ENCODE measurements at places on chromosomes 16 and 17.

GRCh38 chr17:58996968-58997367 is 109.7 kb downstream of the TRIM37 start:
- no peak for DNase-seq

GRCh38 chr16:4536391-4537106 is 2.0 kb downstream of the CDIP1 start:
- DNase-seq = no peak

DNA sequence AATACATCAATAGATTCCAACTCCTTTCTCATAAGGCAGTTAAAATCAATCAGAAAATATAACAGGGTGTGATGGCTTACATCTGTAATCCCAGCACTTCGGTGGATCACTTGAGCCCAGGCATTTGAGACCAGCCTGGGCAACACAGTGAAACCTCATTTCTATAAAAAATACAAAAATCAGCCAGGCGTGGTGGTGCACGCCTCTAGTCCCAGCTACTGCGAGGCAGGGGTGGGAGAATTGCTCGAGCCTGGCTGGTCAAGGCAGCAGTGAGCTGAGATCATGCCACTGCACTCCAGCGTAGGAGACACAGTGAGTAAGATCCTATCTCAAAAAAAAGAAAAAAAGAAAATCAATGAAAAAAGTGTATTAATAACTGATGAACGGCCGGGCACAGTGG is 258.6 kb downstream of the NTN1 start:
- DNase-seq = no peak

DNA sequence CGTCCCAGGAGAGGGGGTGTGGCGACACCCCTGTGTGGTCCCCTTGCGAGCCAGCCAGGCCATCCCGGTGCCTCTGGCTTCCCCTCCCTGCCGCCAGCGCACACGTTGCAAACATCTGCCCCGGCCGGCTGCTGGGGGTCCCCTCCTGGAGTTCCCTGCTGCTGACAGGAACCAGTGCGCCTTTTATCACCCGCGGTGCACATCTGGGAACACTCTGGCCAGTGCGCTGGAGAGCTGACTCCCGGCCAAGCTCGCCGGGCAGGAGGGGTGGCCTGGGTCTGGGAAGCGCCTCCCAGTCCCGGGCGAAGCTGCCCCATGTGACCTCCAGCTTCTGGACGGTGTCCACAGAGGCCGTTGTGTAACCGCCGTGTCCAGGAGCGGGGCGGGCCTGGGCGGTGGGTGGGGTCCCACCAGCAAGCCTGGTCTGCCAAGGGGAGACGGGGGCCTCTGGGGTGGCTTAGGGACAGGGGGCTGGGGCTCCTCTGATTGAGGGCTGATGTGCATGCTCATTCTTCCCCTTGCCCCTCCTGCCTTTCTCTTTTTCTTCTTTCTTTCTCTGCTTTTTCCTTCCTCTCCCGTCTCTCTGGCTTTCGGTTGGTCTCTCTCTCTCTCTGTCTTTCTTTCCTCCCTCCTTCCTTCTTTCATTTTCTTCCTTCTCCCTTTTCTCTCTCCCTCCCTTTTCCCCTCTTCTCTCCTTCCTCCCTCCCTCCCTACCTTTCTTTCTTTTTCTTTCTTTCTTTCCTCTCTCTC is 25.2 kb upstream of the CIBAR2 start:
- DNase-seq = no peak

DNA sequence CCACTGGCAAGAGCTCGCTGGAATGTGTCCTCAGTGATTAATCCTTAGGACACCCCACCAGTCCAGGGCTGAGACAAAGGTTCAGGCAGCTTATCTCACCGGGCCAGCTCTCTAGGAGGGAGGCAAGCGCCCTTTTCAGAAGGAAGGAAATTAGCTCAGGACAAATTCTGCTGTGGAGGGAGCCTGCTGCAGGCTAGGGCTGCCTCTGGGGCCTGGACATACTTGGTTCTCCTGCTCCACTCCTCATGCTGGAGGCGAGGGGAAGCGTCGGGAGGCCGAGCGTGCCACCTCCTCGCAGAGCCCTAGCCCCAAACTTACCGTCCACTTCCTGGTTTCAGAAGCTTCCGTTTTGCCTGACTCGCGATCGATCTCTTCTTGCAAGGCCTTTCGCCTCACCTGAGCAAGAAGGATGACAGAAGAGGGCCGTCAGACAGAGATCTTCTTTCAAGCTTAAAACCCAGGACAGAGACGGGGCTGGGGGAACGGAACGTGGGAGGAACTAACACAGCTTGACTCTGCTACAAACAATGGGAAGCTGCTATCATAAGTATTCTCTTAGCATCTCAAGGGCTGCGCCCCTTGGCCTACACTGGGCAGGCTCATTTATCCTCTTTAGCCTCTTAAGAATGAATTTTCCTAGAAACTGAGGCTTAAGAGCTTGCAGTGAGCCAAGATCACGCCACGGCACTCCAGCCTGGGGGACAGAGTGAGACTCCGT is 7.7 kb downstream of the KNOP1 start:
- no peak for DNase-seq

DNA sequence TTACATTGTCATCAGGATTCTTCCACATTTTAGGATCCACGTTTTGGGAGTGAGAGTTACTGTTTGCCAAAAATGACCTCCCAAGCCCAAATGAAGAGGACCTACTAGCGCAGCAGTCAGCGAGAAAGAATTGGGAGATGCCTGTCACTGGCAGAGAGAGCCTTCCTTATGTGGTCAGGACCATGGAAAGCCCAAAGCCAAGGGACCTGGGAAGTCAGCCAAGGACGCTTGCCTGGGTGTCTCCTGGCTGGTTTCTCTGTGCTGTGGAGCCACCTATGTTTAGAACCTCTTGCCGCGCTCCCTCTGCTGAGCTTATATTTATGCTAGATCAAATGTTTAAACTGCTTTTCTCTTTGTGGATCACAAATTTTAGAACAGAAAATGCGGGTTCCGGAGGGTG is 24.9 kb upstream of the RHBDL3 start:
- no peak for DNase-seq

GRCh38 chr16:29900102-29900887 is at the start of gene ASPHD1:
Gene ASPHD1 (plus strand): TSS chr16:29900488. CDS start chr16:29900972, 484 bp downstream.
- peak; percentile 74 for DNase-seq

DNA sequence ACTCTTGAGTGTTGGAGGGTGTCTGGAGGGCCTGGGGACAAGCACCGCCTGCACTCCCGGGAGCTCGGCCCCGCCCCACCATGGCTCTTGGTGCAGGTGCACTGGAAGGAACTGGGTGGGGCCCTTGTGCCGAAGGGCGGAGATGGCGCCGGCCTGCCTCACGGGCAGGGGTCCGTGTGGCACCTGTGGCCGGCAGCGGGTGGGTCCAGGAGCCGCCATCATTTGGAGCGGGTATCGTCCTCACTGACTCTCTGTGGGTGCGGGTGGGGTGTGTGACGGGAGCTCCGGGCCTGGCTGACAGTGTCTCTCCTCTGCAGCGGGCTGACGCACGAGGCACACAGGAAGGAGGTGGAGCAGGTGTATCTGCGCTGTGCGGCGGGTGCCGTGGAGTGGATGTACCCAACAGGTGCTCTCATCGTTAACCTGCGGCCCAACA is 5.2 kb downstream of the METRNL start:
- DNase-seq = no peak

GRCh38 chr17:2904135-2904534 is 107.9 kb downstream of the RAP1GAP2 start:
- no peak for DNase-seq

GRCh38 chr17:63675607-63676546 is 24.0 kb downstream of the LIMD2 start:
- DNase-seq = no peak

DNA sequence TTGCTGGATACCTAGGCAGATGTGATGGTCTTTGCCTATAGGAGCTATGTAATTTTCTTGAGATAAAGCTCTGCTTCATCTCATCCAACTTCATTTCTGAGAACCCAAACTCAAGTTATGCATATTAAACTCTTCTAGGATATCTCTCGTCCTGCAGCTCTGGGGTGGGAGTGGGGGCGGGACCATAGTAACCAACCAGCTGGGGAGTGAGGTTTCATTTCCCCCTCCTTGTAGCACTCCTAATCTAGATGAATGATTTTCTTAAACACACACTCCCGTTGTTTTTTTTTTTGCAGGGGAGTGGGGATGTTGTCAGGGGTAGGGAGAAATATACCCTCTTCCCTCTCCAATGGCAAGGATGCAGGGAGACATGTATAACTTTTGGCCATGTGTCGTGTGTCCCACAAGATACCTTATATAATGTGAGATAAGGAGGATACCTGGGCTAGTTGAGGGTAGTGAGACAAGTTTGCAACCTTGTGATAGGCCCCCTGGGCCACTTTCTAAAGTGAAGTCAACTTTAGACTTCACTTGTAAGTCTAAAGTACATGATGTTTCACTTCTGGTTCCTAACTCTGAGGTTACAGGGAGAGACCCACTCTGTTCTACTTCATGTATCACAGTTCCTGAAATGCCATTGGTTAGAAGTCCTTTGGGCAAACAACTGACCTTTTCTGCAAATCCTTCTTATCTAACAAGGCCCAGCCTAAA is 10.5 kb upstream of the HEATR6 start:
- DNase-seq = no peak

GRCh38 chr17:74924250-74924948 is at the start of gene OTOP2:
Gene OTOP2 (plus strand): TSS chr17:74924273. CDS start chr17:74924633, 360 bp downstream.
- no peak for DNase-seq

DNA sequence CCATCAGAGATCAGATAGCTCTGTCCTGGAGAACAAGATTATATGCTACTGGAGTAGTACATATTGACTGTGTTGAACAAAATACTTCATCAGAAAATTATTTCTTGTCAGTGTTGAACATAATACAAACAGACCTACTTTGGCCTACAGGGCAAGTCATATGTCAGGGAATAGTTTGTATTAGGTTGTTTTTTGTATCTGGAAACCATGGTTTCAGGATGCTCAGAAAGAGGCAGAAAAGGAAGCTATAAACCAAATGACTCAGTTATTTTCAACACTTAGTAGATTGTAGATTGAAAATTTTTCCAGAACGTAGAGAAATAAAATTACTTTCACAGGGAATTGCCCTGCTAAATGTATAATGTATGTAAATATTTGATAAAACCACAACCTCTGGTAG is 198.4 kb downstream of the CYB561 start:
- no peak for DNase-seq

DNA sequence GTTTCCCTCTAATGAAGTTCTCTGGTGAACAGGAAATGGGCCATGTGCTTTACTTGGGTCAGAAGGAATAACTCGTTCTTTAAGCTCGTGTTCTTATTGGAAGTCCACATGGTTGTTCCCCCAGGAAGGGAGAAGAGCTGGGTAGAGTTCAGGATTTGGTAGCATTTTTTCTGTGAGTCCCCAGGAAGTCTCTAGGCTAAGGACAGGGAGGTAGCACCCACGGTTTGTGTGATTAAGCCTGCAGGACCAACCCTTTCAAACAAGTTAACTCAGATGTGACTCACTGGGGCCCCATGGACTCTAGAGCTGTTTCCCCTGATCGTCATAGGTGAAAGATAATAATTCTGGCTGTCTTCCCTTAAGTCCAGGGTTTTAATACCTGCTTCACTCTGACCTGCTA is 16.4 kb downstream of the SAP30BP start:
- no peak for DNase-seq

- DNase-seq = no peak
Measured at GRCh38 chr17:19987897-19988296, 10.3 kb upstream of the AKAP10 start.

DNA sequence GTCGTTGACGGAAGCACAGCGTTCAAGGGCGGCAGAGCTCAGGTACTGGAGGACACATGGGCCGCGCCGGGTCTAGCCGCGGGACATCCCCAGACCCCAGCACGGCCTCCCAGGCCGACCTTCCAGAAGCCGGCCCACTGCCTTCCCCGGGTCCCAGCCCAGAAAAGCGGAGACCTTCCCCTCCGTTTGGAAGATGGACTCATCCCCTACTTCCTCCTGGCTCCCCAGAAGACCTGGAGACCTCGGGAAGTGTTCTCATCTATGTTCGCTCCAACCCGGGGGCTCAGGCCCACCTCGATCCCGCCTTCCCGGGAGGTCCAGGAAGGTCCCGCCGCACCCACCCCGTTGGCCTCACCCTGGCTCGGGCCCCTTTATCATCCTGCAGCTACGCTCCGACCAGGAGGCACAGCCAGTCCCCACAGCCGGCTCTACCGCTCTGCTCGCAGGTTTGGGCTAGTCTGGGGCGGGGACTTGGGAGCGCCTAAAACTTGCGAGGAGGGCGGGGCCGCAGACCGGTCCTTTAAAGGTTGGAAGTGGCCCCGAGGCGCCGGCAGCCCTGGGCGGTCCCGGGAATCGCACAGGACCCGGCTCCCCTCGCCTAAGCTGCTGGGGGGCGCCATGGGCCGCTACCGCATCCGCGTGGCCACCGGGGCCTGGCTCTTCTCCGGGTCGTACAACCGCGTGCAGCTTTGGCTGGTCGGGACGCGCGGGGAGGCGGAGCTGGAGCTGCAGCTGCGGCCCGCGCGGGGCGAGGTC is at the start of gene ALOX12:
TSS of gene ALOX12 (plus strand) at position 550 of the 756 bp plus-strand sequence. CDS start at position 619, 69 bp downstream.
- DNase-seq = no peak

- no peak for DNase-seq
Measured at GRCh38 chr17:60599220-60599619, 773 bp upstream of the PPM1D start.

DNA sequence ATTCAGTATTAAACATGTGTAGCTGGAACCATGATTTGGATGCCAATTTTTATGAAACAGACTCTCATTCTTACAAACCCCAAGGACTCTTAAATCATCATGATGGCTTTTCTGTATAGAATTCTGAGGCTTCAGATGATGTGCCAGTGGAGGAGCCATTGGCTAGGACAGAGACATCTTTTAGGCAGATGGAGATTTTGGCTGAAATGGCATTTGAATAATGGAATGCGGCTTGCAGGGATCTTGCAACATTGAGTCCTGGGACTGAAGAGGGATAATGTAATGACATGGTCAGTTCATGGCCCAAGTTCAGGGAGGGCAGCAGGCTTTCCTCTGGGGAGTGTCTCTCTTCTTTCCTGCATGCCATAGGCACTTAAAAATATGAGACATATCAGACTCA is 172.4 kb downstream of the ABCA8 start:
- DNase-seq = no peak
